ENCODE measurements at places on chromosomes 6 and 20. TPM values are rescaled to one million over a fixed set of nuclear protein-coding genes. Genes with fewer than 3 reads are reported as not detected.

The SAMD5 gene
- total RNA-seq, result 0.62 TPM

The XRN2 gene
- 121 TPM for total RNA-seq

The COL19A1 gene
- not detected for total RNA-seq

The KIAA1755 gene
- 0.21 TPM for total RNA-seq

The COL9A3 gene
- total RNA-seq, result 0.87 TPM

The LEMD2 gene
- 41.5 TPM for total RNA-seq

The MLN gene
- not detected for total RNA-seq

The SLC2A10 gene
- not detected for total RNA-seq

The HDGFL1 gene
- total RNA-seq, result not detected
